Stimulated activated CD8-positive, alpha-beta memory T cell treated with anti-CD3 and anti-CD28 coated beads, Interleukin-15, amount 100 ng/mL, for 4 hours (primary cell): ENCODE measurements at places on chromosomes 2 and 18.

- DNase-seq, result no peak
These were observed 117.7 kb downstream of the ZEB2 start for GRCh38 chr2:144402251-144402650.

- DNase-seq, result no peak
These were observed 52.2 kb downstream of the MRPS9 start for GRCh38 chr2:105090091-105090490.

GRCh38 chr2:197292619-197293018 lies 18.0 kb downstream of the ANKRD44 start:
- no peak for DNase-seq

DNA sequence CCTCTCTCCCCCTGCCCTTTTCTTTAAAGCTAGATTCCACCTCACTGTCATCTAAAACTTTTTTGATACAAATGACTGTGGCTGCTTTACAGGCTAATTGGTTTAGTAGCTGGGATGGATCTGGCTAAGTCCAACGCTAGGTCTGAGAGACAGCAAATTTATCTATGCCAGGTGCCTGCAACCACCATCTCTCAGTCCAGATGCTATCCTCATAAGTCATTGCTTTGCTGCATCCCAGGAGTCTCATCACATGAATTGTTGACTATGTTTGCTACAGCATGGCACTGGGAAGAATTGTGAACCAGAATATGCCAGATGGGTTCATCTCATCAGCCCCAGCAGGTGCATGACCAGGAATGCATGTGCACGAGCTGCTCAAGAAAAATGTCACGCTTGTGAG lies 100.0 kb upstream of the PID1 start:
- DNase-seq, result no peak
